ENCODE measurements at places on chromosomes 5 and 9. TPM values are rescaled to one million over a fixed set of nuclear protein-coding genes. Genes with fewer than 3 reads are reported as not detected.

DNA sequence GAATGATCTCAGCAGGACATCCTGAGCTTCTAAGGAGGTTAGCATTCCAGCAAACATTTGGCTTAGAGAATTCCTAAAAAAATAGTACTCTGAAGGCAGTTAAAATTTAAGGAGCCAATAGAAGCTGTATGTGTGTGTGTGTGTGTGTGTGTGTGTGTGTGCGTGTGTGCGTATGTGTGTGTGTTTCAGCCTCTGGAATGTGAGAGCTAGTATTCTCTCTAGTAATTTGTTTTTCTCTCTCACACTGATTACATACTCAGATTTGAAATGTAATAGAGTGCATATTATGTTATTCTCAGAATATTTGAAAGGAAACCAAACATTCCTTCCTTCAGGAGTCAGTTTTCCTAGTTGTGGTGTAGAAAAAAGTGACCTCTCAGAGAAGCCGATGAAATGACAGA, 279.6 kb downstream of the TMEM38B start:
- no peak for DNase-seq

The NEUROG1 gene
- not detected for total RNA-seq

DNA sequence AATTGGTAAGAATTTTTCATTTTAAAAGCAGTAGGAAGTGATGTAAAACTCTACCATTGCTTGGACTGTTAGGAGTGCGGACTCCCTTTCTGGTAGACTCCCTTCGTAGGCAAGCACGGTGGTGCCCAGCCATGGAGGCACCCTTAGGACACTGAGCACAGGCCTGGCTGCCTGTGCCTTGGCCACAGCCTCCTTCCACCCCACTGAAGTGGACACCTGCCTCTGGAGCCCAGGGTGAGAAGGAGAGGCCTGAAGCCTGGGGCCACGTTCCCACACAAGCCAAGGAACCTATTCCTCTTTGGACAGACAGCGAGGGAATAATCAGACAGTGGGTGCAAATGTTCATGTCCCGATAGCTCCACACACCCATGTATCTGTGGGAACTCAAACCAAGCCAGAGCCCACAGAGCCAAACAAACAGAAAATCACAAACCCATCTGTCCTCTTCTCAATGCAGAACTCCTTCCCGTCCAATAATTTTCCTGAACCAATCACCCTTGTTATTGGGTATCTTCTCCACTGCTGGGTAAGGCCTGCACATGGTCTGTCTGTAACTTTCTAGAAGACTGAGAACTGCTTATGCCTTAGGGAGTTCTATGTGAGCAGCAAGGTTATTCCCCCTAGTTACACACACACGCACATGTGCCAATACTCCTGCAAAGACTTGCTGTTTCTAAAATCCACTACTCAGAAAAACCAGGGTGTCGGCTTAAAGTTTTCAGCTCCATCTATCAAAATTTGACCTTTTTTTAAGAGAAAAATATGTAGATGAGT, 45.2 kb downstream of the UBE2QL1 start:
- no peak for DNase-seq

The CCL28 gene
- total RNA-seq, result 1.4 TPM

GRCh38 chr5:162786234-162786633, 651.2 kb upstream of the CCNG1 start:
- no peak for DNase-seq

The C5orf52 gene
- not detected for total RNA-seq

DNA sequence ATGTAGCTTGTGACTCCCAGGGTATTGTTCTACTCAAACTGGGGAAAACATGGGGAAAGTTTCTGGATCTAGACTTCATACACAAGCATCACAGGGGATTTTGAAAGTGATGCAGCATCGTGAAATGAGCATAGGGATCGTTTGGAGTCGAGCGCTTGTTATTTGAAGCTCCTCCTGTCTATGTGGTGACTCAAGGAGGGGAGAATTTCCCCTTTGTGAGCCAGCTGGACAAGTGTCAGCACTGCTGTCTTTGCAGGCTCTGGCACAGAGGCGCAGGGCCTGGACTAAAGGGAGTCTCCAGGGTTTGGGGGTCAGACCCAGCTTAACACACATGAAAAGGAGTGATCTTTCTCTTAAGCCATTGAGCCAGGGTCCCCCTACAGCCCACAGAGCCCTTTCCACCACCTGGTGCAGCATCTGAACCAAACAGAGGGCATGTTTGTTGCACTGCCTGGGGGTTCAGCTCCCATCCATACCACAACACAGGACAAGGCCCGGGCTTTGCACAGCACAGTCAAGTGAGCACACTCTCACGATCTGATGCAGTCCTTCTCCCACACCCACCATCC, 51.0 kb downstream of the IRF1 start:
- no peak for DNase-seq

DNA sequence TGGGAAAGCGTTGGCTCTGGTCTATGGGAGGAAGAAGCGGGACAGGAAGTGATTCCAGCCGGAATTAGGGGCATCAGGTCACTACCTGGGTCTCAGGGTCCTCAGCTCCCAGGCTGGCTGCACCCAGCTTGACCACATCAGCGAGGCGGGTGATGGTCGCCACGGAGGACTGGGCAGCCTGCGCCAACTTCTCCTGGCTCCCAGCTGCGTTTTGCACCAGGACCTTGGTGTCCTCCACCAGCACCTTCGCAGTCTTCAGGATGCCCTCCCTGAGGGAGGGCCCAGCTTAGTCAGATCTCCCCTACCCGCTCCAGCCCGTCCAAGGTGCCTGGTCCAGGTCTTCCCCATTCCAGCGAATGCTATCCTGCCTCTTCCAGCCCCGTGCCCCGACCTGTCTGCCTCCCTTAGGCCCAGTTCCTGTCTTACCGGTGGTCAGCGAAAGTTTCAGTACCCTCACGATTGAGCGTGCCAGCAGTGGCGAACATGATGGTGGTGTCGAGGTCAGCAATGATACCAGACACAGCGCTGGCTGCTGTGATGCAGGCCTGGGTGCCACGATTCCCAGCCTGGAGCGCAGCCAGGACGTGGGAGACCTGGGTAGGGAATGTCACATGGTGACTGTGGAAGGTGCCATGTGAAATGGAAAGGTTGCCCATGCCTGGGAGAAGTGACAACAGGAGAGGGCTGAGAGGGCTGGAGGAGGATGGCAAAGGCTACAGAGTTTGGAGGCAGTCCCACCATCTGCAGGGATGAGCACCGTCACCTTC, 14.4 kb upstream of the TPM2 start:
- no peak for DNase-seq

The NR6A1 gene
- total RNA-seq, result 0.96 TPM

- DNase-seq, result no peak
These were observed 51.9 kb downstream of the OSTF1 start for GRCh38 chr9:75140261-75140660.

- no peak for DNase-seq
These were observed 122.7 kb upstream of the RASEF start for GRCh38 chr9:83185488-83186154.

The PTGS1 gene
- total RNA-seq, result 20.0 TPM

DNA sequence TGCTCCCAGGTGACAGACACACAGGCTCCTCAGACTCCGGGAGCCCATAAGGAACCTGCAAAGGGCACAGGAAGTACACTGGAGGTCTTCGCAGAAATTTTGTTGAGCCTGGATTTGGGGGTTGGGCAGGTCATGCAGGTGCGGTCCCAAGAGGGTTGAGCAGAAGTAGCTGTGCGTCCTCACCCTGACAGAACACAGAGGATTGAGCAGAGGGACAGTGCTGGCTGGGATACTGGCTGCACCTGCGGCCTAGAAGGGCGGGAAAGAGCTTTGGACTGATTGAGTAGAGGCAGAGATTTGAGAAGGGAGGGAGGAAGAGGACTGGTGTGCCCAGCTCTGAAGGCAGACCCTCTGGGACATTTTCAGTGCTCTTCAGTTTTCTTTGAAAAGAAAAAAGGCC, 65.4 kb downstream of the PTPDC1 start:
- DNase-seq, result no peak

All from omental fat pad (tissue), 4 donors.